Aorta (tissue), 5 donors: ENCODE measurements at places on chromosomes 2 and 18. TPM values are rescaled to one million over a fixed set of nuclear protein-coding genes. Genes with fewer than 3 reads are reported as not detected.

Gene TMEM178A
- total RNA-seq = 2.0 TPM

Gene AGXT
- total RNA-seq = not detected

Gene SLC4A5
- 6.2 TPM for total RNA-seq

Gene STEAP3
- 20.3 TPM for total RNA-seq

Gene DAPL1
- total RNA-seq = not detected

Gene PJVK
- 2.2 TPM for total RNA-seq

Gene EPC2
- 43.6 TPM for total RNA-seq

Gene PLA2R1
- total RNA-seq = 34.9 TPM

Gene TSPYL6
- total RNA-seq = not detected

Gene COLEC11
- 1.4 TPM for total RNA-seq

Gene ASB18
- not detected for total RNA-seq

GRCh38 chr2:201258666-201259615 lies 1.4 kb upstream of the CASP8 start:
- DNase-seq = no peak
- no peaks in the 10 kb centered on the region for H3K27me3 ChIP-seq
- no peaks in the 10 kb centered on the region for H3K4me1 ChIP-seq

DNA sequence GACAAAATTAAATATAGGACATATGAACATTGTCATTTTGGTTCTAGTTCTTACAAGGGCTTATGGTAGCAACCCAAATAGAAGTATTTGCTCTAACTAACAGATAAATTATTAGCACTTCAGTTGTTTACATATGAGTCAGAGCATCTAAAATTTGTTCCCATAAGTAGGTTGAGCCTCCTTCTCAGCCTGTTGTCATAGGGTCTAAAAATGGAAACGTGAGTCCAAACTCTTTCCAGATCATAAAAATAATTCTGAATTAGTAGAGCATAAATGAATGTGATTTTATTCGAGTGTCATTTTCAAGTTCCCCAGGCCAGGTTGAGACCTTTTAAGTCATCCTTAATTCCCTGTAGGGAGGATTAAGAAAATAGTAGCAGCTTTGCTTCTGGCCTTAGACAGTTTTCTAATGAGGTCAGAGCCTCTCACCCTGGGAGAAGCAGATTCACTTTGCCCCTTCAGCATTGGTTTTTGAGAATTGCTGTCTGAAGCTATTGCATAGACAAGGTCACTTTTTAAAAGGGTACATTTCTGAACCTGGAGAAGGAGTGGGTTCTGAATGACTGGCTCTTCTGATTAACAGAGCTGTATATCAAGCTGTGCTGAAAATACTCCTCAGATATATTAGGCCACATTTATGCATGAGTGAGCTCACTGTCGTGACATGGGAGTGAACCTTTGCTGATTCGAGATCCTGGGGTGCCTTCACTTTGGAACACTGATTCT lies 164.3 kb downstream of the NEDD4L start:
- no peaks in the 10 kb centered on the region for H3K36me3 ChIP-seq
- H3K4me1 ChIP-seq = peaks cover 3% of the 10 kb centered on the region
- H3K27me3 ChIP-seq = no peaks in the 10 kb centered on the region
- DNase-seq = no peak
- H3K4me3 ChIP-seq = no peak overlapping the region

GRCh38 chr18:79819968-79820351 lies 22.2 kb downstream of the KCNG2 start:
- no peaks in the 10 kb centered on the region for H3K27me3 ChIP-seq
- no peak overlapping the region for H3K4me3 ChIP-seq
- H3K27ac ChIP-seq = no peak overlapping the region
- H3K4me1 ChIP-seq = no peaks in the 10 kb centered on the region

- H3K4me1 ChIP-seq = no peaks in the 10 kb centered on the region
- H3K36me3 ChIP-seq = no peaks in the 10 kb centered on the region
- no peak overlapping the region for H3K27ac ChIP-seq
These were observed 52.8 kb upstream of the SLC66A3 start for GRCh38 chr2:11102466-11102865.

DNA sequence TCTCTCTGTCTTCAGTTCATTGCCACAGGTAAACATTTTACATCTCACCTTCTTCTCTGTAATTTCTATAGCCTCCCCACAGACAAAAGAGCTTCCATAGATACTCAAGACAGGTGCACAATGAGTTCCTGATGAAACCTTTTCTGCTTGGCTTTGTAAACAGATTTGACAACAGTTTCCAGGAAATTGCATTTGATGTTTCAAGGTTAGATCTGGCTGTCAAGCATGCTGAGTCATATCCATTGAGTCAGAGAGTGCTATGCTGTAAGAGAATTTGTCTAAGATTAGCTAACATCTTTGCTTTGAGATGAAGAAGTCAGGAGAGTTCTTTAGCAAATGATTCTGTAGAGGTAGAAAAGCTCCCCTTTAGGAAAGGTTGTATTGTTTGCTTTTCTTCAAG lies 40.6 kb upstream of the MAP2 start:
- no peaks in the 10 kb centered on the region for H3K4me1 ChIP-seq
- no peak overlapping the region for H3K4me3 ChIP-seq
- H3K36me3 ChIP-seq = no peaks in the 10 kb centered on the region

DNA sequence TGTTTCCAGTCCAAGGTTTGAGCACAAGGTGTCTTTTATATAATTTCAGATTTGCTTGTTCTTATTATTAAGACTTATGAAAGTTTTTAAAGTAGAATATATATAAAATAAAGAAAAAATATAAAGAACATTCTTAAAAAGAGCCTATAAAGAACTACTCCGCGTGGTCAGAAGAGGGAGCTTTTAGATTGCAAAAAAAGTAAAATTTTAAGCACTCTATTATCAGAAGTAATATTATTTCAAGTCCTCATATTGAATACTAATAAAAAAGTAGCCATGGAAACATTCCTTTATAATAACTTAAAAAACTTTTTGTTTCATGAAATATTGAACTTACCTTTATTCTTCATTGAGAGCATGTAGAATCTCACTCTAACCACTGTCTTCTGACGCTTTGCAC lies 51.4 kb downstream of the LINC00305 start:
- no peaks in the 10 kb centered on the region for H3K4me1 ChIP-seq
- no peak for DNase-seq
- H3K36me3 ChIP-seq = no peaks in the 10 kb centered on the region
- peaks cover 6% of the 10 kb centered on the region for H3K27me3 ChIP-seq

DNA sequence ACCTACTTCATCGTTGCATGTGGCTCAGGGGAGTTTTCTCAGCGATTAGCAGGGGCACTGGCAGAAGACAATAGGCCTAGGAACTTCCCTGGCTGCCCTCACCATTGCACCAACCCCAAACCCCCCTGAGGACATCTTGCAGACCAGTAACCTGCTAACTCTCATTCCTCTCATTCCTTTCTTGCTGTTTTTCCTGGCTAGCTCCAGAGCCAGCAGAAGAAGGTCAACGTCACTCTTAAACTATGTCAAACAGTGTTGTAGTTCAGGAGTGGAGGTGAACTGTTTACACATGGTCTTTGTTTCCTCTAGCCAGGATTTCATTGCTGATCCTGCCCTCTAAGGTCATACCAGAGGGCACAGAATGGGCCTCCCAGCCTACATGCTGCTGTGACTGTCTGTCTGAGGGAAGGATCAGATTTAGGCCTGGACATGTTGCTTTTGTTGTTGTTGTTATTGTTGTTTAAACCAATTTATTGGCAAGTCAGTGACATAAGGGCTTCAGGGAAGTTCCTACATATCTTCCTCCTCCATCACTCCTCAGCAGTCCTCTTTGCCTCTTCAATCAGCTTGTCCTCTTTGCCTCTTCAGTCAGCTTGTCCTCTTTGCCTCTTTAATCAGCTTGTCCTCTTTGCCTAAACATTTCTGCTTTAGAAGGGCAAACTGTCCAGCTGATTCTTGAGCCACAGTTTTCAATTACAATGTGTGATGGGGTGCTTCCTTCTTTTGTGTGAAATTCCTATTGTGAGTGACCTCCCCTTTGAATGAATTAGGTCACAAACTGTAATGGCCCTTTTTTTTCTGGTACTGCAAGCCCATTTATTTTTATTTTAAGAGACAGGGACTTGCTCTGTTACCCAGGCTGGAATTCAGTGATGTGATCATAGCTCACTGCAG lies 471.9 kb upstream of the TNP1 start:
- no peak overlapping the region for H3K4me3 ChIP-seq
- no peak for DNase-seq
- no peaks in the 10 kb centered on the region for H3K27me3 ChIP-seq
- peak overlapping the region; percentile 90 for H3K27ac ChIP-seq

GRCh38 chr2:99562516-99562915 lies 72.7 kb upstream of the REV1 start:
- H3K4me1 ChIP-seq = no peaks in the 10 kb centered on the region
- no peaks in the 10 kb centered on the region for H3K36me3 ChIP-seq
- H3K27me3 ChIP-seq = no peaks in the 10 kb centered on the region
- H3K4me3 ChIP-seq = no peak overlapping the region
- no peak overlapping the region for H3K27ac ChIP-seq

- H3K4me3 ChIP-seq = no peak overlapping the region
- DNase-seq = no peak
- no peak overlapping the region for H3K27ac ChIP-seq
- H3K4me1 ChIP-seq = no peaks in the 10 kb centered on the region
- H3K36me3 ChIP-seq = no peaks in the 10 kb centered on the region
- H3K27me3 ChIP-seq = no peaks in the 10 kb centered on the region
These were observed 263.2 kb downstream of the CDH7 start for GRCh38 chr18:66013969-66014368.

DNA sequence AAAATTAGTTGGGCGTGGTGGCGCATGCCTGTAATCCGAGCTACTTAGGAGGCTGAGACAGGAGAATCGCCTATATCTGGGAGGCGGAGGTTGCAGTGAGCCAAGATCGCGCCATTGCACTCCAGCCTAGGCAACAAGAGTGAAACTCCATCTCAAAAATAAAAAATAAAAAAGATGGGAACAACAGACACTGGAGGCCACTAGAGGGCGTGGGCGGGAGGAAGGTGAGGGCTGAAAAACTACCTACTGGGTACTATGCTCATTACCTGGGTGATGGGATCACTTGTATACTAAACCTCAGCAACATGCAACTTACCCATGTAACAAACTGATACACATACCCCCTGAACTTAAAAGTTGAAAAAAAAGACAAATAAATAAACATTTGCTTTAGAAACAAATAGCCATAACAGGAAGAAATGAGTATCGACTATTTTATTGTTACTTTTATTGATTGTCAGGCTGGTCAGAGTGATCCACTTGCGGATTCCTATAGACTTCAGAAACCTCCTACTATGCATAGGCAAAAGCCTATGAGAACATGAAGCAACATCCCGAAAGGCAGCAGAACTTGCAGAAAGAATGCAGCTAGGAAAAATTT lies 61.0 kb downstream of the TMEM163 start:
- no peak overlapping the region for H3K4me3 ChIP-seq
- DNase-seq = no peak
- H3K36me3 ChIP-seq = no peaks in the 10 kb centered on the region

DNA sequence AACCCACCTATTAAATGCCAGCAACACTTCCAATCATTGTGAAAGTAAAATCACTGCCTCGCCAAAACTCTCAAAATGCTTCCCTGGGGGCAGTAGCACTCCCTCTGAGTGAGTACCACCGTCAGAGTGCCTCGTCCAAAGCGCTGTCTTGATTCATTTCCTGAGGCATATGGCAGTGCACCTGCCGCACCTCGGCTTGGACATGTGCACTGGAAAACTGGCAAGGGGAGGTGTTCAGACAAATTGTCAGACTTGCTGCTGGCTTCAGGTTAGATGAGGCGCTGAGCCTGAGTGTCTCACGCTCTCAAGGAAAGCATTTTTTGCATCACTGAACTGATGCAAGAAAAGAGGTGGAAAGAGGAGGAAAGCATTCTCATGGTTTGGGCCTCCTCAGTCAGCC lies 132.8 kb downstream of the ATL2 start:
- H3K36me3 ChIP-seq = no peaks in the 10 kb centered on the region
- H3K4me3 ChIP-seq = no peak overlapping the region
- no peak for DNase-seq
- H3K27ac ChIP-seq = no peak overlapping the region
- H3K27me3 ChIP-seq = no peaks in the 10 kb centered on the region

DNA sequence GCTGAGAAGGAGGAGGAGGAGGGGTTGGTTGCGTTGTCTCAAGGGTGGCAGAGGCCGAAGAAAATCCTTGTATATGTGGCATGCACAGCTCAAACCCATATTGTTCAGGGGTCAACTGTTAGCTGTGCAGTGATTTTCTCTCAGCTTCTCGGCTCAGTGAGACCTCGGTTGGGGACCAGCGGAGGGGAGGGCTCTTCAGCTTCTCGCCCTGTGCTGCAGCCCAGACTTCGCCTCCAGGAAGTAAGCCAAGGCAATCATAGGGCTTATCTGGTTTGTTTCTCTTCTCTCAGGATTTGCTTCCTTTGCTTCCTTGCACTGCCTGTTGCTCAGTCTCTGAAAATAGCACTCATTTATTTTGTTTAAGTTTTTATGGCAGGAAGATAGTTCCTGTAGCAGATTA lies 85.5 kb downstream of the SOWAHC start:
- H3K4me3 ChIP-seq = no peak overlapping the region
- H3K36me3 ChIP-seq = no peaks in the 10 kb centered on the region
- H3K27ac ChIP-seq = peak overlapping the region; percentile 77
- no peaks in the 10 kb centered on the region for H3K27me3 ChIP-seq
- peak; percentile 50 for DNase-seq

- no peak for DNase-seq
- no peaks in the 10 kb centered on the region for H3K27me3 ChIP-seq
- H3K36me3 ChIP-seq = no peaks in the 10 kb centered on the region
- no peak overlapping the region for H3K27ac ChIP-seq
These were observed 422.1 kb upstream of the DSEL start for GRCh38 chr18:67938660-67939059.

DNA sequence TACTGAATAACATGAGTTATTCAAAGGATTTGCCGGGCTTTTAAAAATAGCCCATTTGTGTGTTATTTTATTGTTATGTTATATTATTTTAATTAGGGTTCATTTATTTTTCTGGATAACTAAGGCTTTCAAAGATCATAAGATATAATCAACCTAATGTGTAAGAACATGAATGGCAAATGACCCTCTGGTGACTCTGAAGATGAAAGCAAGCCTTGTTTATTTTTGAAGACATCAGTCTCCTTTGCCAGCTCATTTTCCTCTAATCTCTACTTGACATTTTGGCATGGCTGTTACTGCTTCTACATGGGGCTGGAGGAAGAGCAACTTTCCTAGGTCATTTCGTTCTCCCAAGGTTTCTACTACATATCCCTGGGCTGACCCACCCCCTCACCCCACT lies 10.6 kb downstream of the FAP start:
- no peaks in the 10 kb centered on the region for H3K4me1 ChIP-seq
- H3K27me3 ChIP-seq = no peaks in the 10 kb centered on the region
- no peak overlapping the region for H3K4me3 ChIP-seq
- no peaks in the 10 kb centered on the region for H3K36me3 ChIP-seq

- no peaks in the 10 kb centered on the region for H3K27me3 ChIP-seq
- no peaks in the 10 kb centered on the region for H3K4me1 ChIP-seq
- DNase-seq = peak; percentile 67
These were observed 101.7 kb downstream of the AGAP1 start for GRCh38 chr2:235595422-235596010.

- no peaks in the 10 kb centered on the region for H3K4me1 ChIP-seq
- DNase-seq = no peak
- H3K27ac ChIP-seq = no peak overlapping the region
- no peaks in the 10 kb centered on the region for H3K27me3 ChIP-seq
- H3K36me3 ChIP-seq = no peaks in the 10 kb centered on the region
These were observed 38.4 kb upstream of the MBP start for GRCh38 chr18:77170890-77171410.

- H3K36me3 ChIP-seq = no peaks in the 10 kb centered on the region
- DNase-seq = no peak
- no peaks in the 10 kb centered on the region for H3K4me1 ChIP-seq
- no peak overlapping the region for H3K27ac ChIP-seq
These were observed 193.4 kb downstream of the FBXO15 start for GRCh38 chr18:73954268-73954667.

GRCh38 chr2:200689115-200689514 lies 103.3 kb downstream of the AOX1 start:
- H3K27me3 ChIP-seq = no peaks in the 10 kb centered on the region
- no peak overlapping the region for H3K4me3 ChIP-seq
- no peaks in the 10 kb centered on the region for H3K4me1 ChIP-seq
- H3K36me3 ChIP-seq = no peaks in the 10 kb centered on the region
- no peak for DNase-seq
